Myocyte (in vitro differentiated cells): ENCODE measurements at places on chromosomes 2 and 18. TPM values are rescaled to one million over a fixed set of nuclear protein-coding genes. Genes with fewer than 3 reads are reported as not detected.

GRCh38 chr2:231923951-231924888 lies 2.0 kb downstream of the NPPC start:
- no peak for DNase-seq

Gene ALPP
- total RNA-seq = not detected in 2 replicates

GRCh38 chr2:120779781-120780283 lies 44.2 kb downstream of the GLI2 start:
- DNase-seq = peak; percentile 14

GRCh38 chr2:8590938-8591337 lies 90.9 kb upstream of the ID2 start:
- DNase-seq = no peak

Gene C1GALT1C1L
- 0.24 TPM in 1 of 2 replicates, not detected in the other for total RNA-seq

GRCh38 chr2:163077241-163077640 lies 238.7 kb upstream of the KCNH7 start:
- no peak for DNase-seq

GRCh38 chr18:58196881-58197872 lies 153.2 kb downstream of the NEDD4L start:
- DNase-seq = no peak

GRCh38 chr18:64785686-64786085 lies 636.8 kb upstream of the LINC00305 start:
- DNase-seq = no peak

Gene ADCYAP1
- total RNA-seq = not detected in 2 replicates

DNA sequence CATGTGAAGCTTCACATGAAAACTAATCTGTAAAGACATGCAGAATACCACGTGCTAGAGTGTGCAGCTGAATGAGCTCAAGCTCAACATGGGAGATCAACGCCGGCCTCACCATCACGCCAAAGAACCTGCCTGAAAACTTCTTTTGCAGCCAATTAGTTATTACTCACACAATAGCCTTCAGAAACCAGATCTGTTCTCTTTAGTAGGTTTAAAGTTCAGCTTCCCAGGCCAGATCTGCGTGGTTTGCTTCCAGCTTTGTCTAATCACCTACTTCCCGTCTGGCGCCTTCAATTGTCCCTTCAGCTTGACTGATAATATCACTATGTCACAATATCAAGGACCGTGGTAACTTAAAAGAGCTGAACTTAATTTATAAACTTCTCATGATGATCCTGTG lies 68.0 kb upstream of the ZNF236 start:
- no peak for DNase-seq

DNA sequence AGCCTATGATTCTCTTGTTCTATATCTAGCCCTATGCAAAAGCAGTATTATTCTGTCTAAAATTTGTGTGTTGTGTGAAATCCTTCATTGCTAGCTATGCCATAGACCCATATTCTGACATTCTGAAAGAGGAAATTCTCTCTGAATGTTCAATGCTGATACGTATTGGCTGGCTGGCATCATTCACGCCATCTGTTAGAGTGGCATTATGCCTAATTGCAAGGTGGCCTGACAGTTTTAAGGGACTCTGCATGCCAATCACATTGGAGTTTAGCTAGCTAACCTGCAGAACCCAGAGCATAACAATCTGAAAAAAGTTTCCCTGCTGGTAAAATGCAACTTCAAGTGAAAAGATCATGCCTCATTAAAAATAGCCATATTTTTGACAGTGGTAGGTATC lies 316.0 kb downstream of the SOX11 start:
- DNase-seq = no peak

- DNase-seq = no peak
Observed at GRCh38 chr2:235831755-235832154, 336.4 kb downstream of the GBX2 start.

- DNase-seq = no peak
Observed at GRCh38 chr2:46651363-46652099, 172.2 kb downstream of the TMEM247 start.

DNA sequence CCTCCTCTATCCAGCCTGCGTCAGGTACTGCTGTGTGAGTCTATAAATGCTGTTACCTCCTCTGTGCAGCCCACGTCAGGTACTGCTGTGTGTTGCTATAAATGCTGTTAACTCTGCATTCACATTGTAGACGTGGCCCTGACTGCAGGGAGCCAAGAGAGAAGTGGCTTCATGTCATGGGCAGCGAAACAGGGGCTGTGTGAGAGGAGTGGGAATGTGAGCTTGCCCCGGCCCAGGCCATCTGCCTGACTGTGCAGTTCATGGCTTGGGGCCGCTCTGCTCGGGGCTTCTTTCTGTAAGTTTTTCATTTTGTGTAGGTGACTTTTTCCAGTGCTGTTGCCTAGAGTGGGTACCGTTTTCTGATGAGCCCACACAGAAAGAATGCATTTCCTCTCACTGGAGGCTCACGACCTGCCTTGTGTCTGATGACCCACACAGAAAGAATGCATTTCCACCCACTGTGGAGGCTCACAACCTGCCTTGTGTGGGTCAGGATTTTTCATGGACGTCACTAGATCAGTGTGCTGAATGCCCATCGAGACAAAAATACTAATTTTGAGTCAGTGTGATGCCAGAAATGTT lies 104.5 kb downstream of the SNTG2 start:
- peak; percentile 48 for DNase-seq

Gene CD226
- total RNA-seq = 0.16 TPM in 2 replicates

DNA sequence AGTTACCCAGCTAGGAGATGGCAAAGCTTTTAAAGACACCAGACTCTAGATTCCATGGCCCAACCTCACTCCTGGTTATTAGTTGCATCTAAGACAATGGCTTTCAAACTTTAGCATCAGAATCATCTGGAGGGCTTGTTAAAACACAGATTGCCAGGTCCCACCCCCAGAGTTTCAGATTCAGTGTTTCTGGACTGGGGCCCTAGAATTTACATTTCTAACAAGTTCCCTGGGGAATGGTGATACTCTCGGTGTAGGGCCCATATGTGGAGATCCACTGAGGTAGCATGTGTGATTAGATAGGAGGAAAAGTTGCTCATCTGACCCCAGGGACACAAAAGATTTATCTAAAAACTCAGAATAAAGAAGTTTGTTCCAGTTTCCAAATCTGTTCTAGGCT lies 14.5 kb upstream of the TTR start:
- no peak for DNase-seq

- no peak for DNase-seq
Observed at GRCh38 chr2:19646987-19647386, 254.8 kb downstream of the TTC32 start.

DNA sequence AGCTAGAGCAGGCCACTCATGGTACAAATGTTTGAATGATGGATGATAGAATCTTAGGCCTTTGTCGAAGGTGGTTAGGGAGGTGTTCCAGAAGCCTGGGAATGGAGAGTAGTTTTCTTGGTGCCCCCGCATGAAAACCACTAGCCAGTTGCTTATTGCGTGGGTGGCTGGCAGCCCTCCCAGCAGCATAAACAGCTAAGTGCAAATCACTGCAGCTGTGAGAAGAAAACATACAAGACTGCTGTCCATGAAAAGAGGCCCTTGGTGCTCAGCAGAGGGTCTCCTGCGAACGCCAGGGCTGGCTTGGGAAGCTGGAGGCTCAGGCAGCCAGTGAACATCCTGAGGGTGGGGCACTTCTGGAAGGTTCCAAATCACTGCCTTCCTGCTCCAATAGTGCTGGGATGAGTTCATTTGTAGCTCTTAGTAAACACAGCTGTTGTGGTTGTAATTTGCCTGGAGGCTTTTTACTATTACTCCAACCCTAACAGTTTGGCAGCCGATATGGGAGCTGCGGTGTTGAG lies 118.8 kb downstream of the MGAT5 start:
- peak; percentile 98 for DNase-seq

DNA sequence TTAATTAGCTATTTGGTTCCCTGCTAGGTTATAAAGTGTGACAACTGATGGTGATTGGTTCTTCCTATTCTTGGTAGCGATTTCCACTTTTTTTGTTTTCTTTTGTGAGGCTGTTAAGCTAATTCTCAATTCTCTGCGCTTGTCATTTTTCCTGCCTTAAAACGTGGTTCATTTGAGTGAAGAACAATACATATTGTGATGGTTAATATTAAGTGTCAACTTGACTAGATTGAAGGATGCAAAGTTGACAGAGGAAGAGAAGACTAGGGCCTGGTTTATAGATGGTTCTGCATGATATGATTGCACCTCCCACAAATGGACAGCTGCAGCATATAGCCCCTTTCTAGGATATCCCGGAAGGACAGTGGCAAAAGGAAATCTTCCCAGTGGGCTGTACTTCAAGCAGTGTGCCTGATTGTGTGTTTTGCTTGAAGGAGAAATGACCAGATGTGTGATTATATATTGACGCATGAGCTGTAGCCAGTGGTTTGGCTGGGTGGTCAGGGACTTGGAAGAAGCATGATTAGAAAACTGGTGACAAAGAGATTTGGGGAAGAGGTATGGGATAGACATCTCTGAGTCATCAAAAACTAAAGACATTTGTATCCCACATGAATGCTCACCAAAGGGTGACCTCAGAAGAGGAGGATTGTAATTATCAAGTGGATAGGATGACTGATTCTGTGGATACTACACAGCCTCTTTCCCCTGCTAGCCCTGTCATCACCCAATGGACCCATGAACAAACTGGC lies 39.4 kb upstream of the ZNF804A start:
- DNase-seq = no peak

DNA sequence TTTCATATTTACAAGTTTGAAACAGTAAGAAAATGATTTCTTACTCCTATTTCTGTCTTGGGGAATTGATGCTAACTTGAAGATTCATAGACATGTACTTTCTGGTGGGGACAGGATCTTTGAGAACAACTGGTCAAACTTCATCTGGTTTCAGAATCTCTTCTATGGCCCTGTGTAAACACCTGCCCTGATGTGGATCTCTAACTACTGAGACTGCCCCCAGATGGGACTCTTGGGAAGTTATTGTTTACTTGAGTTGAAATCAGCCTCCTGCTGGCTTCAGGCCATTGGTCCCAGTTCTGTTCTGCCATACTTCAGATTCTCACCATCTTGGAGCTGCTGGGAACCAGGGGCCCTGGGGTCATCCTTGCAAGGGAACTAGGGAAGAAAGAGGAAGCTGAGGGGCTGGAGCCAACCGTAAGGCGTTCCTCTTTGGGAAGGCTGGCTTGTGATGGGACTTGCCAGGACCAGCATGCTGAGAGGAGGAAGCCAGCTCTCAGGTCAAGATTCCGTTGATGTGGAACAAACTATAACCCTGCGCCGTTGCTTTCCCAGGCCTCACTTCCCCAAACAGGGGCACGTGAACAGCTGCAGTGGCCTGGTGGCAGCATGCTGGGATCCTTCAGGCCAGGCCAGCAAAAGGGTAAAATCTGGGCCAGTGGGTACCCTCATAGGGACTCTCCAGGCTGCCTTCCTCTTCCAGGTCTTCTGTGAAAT lies 135.5 kb upstream of the CXCR4 start:
- DNase-seq = no peak

DNA sequence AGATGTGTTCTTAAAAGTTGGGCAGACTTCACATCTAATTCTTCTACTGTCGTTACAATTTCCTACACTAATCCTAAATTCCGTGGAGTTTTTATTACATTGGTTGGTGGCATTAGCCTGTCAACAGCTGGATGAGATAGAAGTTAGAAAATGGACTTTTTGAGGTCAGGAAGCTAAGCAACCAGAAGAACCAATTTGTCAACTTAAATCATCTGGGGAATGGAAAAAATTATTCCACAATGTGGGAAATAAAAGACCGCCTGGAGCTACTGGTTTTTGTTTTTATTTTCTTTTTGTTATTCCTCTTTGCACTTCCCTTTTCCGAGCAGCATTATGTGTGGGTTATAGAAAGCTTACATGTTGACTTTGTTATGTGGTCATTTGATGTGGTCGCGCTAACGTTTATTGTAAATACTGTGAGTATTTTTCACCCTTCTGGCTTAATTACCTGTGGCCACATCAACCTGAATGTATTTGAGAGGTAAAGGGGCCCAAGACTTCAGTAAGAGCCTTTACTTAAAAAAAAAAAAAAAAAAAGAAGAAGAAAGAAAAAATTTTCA lies 75.3 kb downstream of the PTPRM start:
- peak; percentile 5 for DNase-seq

- no peak for DNase-seq
Observed at GRCh38 chr2:166357068-166357949, 18.4 kb downstream of the SCN9A start.

DNA sequence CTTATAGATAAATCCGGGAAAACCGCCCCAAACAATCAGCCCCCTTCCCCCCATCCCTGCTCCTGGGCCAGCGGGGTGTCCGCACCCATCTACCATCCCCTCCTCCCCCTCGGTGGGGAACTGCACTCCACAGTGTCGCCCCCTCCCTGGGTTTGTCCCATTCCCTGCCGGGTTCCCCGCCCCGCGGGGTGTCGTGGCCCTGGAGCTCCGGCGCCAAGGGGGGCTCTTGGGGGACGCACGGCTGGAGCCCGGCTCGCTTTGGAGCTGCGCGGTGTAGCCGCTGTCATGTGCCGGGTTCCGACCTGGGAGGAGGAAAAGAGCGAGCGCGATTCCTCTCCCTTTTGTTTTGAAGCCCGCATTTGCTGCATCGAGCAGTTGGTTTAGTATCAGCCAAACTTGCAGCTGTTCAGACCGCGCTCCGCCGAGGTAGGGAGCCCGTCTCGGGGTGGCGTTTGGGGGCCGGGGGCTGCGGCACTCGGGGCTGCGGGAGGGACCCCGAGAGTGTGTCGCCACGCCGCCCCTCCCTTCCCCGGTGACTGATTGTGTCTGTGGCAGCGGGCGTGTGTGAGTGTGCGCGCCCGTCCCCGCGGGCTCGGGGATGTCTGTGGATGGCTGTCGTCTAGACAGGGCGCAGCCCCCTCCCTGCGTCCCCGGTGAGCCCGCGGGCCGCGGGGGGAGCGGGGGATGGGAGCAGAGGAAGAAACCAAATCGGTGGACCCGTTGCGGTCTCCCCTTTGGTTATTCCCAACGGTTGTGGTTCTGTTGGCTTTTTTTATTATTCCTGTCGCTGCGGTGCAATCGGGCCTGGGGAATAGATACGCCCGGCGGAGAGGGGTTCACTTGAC lies 797 bp downstream of the CTIF start:
- peak; percentile 74 for DNase-seq

Gene SERPINB7
- total RNA-seq = 4.5 and 6.4 TPM in 2 replicates

- DNase-seq = no peak
Observed at GRCh38 chr2:101125374-101125773, 25.8 kb downstream of the TBC1D8 start.

DNA sequence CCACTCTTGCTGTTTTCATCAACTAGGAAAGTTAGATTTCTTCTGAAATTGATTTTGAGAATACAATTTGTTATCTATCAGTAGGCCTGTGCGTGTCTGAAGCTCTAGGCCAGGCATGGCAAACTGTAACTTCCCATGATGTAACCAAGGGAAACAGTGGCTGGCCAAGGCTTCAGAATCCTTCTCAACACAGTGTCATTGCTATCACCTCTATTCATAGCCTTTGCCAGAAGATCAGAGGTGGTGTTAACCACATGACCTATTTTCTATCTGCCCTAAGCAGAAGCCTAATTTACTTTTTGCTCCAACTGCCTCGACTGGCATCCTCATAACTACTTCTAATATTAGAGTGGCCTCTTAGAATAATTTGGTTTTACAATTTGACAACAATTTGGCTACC lies 2.5 kb downstream of the ITGB6 start:
- peak; percentile 52 for DNase-seq

Gene MRPL19
- 63.8 and 67.4 TPM in 2 replicates for total RNA-seq

Gene LCT
- 0.16 TPM in 1 of 2 replicates, not detected in the other for total RNA-seq

Gene LOXHD1
- total RNA-seq = not detected in 2 replicates

Gene HK2
- total RNA-seq = 7.0 and 8.3 TPM in 2 replicates

- DNase-seq = no peak
Observed at GRCh38 chr2:48812416-48812815, 56.9 kb upstream of the LHCGR start.

Gene TBR1
- 0.08 TPM in 1 of 2 replicates, not detected in the other for total RNA-seq

Gene RAB12
- total RNA-seq = 97.9 and 98.4 TPM in 2 replicates
